NCI-H460 (cell line): ENCODE measurements at places on chromosomes 16 and 17. TPM values are rescaled to one million over a fixed set of nuclear protein-coding genes. Genes with fewer than 3 reads are reported as not detected.

DNA sequence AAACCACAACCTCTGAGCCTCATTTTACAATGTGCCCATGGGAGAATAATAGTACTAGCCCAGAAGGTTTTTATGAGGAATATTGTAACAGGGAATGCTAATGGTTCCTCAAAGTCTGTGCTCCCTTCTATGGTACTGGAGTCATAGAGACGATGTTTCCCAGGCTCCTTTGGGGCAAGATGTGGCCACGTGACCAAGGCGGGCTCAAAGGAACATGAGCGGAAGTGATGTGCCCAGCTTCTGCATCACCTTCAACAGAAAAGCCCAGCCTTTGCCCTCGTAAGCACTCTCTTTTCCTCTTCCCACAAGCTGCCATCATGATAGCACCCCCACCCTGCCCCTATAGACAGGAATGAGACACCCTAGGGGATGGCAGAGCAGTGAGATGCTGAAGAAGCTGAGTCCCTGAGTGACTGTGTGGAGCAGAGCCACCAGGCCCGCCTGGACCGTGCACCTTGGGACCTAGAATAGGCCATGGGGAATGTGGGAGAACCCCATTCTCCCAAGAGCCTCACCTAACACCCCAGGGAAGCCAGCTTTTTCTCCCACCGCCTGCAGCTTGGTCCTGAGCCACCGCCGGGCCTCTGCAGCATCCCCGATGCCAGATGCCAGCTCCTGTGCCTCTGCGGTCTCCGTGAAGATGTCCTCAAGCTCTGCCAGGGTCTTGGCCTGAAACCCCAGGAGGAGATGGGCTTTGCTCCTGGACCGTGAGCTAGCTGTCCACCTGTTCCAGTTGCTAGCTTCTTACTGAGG, 22.2 kb upstream of the PIK3R6 start:
- DNase-seq, result no peak

DNA sequence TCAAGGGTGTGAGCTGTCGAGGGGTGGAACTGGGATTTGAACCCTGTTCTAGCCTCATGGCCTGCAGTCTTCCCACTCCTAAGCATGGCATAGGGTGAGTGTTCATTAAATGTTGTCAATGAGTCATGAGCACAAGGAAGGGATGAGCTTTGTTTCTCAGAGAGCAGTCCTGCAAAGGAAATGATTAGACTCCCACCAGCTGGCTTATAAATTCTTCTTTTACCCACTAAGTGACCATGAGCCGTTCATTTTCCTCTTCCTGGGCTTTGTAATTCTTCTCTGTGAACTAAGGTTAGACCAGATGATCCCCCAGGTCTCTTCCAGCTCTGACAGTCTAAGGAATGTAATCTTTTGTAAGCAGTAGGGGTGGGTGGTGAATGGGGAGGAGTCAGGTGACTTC, 47.9 kb upstream of the HNF1B start:
- no peak for DNase-seq

MT1F gene
- 0.72 and 0.97 TPM in 2 replicates for total RNA-seq

CETP gene
- 0.07 TPM in 1 of 2 replicates, not detected in the other for total RNA-seq

GRCh38 chr16:84156342-84156784, 11.3 kb downstream of the DNAAF1 start:
- no peak for DNase-seq

TBX2 gene
- 9.9 and 11.1 TPM in 2 replicates for total RNA-seq

PRAC2 gene
- total RNA-seq, result not detected in 2 replicates

SDK2 gene
- 0.02 TPM in 1 of 2 replicates, not detected in the other for total RNA-seq

DNA sequence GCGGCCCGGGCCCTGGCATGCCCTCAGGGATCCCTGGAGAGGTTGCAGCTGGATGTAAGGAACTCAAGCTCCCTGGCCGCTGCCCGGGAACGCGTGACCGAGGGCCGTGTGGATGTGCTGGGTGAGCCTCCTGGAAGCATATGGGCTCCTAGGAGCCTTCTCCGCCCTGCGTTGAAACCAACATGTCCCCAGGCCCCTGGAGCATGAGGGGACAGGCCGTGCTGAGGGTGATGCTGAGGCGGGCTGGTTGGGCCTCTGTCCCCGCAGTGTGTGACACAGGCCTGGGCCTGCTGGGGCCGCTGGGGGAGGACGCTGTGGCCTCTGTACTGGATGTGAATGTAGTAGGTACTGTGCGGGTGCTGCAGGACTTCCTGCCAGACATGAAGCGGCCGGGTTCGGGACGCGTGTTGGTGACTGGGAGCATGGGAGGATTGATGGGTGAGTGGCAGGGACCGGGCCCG, 5.7 kb upstream of the HSD17B1 start:
- DNase-seq, result no peak

- DNase-seq, result no peak
Measured at GRCh38 chr16:85729452-85730185, 21.3 kb downstream of the C16orf74 start.

GRCh38 chr17:49441578-49441977, 26.9 kb upstream of the PHB1 start:
- DNase-seq, result no peak

- no peak for DNase-seq
Measured at GRCh38 chr17:613725-614124, 100.9 kb downstream of the VPS53 start.

- DNase-seq, result no peak
Measured at GRCh38 chr17:55394357-55395021, 27.1 kb downstream of the MMD start.

RNF166 gene
- 11.3 and 11.8 TPM in 2 replicates for total RNA-seq

- peak; percentile 70 for DNase-seq
Measured at GRCh38 chr17:29145289-29146073, 34.7 kb downstream of the MYO18A start.

KCNH4 gene
- total RNA-seq, result 0.05 TPM in 1 of 2 replicates, not detected in the other

- DNase-seq, result no peak
Measured at GRCh38 chr16:68458101-68458500, 9.8 kb upstream of the SMPD3 start.
